CD4-positive, alpha-beta T cell treated with Interleukin-4 for 4 hours (primary cell): ENCODE measurements at places on chromosomes 16 and 17.

DNA sequence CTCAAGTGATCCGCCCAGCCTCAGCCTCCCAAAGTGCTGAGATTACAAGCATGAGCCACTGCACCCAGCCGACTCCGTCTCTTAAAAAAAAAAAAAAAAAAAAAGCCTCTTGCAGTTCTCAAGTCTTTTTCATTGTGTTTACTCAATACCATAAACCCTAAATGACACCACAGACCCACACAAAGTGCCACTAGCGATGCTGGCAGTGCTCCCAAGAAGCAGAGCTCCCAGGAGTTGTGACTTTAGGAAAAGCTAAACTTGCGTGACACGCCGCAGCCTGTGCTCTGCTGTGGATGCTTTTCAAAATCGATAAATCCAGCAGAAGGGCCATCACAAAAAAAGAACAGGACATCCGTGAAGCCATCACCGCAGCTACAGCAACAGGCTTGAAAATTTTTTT lies 114.7 kb downstream of the ANKRD11 start:
- DNase-seq: no peak

DNA sequence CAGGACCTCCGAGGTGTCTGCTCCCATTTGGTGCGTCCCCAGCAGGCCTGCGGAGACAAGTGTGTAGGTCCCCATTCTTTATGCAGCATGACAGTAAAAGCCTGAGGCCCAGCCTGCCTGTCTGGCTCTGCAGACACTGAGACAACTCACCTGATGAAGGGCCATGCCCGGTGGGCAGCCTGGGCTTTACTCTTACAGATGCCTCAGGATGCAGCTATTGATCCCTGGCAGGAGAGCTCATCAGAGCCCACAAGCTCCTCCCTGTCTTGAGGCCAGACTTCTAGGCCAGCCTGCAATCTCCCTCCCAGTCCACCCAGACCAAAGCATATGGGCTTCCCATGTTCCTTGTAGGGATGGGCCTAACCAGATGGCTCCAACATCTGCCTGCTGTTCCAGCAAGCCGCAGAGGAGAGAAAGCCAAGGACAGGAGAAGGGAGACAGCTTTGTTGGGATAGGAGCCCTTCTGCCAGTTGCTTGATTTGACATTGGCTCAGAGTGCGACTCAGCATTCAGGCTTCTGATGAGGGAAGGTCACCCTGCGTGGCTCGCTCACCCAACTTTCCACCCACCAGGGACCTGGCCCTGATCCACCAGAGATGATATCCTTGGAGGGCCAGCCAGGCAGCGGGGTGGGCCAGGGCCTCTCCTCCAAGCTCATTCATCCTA lies 87.5 kb downstream of the SOCS1 start:
- DNase-seq: no peak

DNA sequence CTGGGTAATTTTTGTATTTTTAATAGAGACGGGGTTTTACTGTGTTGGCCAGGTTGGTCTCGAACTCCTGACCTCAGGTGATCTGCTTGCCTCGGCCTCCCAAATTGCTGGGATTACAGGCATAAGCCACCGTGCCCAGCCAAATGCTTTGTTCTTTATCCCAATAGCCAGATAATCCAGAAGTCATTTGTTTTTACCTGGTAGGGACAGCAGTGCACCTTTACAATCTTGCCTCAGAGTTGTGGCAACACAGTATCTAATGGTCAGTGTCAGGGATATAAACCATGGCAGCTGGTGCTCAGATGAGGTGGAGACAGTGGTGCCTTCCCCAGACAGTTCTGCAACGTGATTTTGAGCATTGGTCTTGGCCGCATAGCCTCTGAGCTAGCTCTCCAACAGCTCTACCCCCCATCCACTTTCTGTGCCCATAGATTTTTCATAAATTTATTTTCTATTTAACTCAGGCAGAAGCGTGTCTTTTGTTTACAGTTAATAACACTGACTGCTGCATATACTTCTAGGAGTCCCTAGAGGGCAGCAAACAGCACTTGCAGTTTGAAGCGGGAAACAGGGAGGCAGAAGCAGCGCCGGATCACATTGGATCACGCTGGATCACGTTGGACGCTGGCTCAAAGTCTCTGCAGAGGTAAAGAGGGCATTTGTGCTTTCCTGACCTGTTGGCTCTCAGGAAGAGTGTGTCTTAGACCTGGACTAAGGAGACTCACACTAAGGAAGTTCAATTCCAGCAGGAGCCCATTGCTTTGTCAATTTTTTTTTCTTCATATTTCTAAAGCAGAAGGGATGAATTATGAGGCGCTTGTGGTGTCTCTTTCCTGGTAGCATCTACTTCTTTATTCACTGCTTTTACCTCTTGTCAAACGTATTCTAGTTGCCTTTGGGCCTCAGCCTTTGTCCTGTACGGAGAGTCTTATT lies 5.1 kb upstream of the GGT6 start:
- peak; percentile 68 for DNase-seq

- DNase-seq: no peak
Observed at GRCh38 chr17:74241431-74241830, 28.1 kb downstream of the TTYH2 start.

GRCh38 chr17:42537156-42537805 lies 1.2 kb downstream of the NAGLU start:
- no peak for DNase-seq

DNA sequence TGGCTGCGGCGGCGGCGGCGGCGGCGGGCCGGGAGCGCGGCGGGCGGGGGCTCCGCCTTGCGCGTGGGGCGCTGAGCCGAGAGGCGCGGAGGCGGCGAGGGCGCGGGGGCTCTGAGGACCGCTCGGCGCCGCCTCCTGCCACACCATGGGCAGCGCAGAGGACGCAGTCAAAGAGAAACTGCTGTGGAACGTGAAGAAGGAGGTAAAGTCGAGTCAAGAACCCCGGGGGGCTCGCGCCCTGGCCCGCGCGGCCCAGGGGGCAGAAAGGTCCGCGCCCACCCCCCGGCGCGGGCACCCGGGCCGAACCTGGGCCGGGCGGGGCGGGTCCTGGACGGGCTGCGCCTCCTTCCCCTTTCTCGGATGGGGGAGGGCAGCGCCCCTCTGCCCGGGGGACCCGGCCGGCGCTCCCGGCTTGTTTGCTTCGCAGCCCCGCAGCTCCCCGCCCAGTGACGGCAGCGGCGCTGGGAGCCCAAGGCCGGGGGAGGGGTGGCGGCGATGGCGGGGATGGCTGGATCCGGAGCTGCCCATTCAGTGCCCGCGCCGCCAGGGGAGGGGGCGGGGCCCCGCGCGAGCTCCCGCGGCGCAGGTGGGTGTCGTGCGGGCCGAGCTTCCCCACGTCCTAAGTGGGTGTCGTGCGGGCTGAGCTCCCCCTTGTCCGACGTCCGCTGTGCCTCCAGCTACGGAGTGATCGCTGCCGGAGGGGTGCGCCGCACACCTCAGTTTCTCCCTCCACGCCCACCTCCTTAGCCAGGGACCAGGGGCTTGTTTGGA lies 428 bp downstream of the SGSM2 start:
- DNase-seq: peak; percentile 28

GRCh38 chr17:39173526-39174274 lies 7.7 kb upstream of the ARL5C start:
- no peak for DNase-seq

GRCh38 chr17:75130632-75131277 lies 787 bp downstream of the NT5C start:
- peak; percentile 49 for DNase-seq

DNA sequence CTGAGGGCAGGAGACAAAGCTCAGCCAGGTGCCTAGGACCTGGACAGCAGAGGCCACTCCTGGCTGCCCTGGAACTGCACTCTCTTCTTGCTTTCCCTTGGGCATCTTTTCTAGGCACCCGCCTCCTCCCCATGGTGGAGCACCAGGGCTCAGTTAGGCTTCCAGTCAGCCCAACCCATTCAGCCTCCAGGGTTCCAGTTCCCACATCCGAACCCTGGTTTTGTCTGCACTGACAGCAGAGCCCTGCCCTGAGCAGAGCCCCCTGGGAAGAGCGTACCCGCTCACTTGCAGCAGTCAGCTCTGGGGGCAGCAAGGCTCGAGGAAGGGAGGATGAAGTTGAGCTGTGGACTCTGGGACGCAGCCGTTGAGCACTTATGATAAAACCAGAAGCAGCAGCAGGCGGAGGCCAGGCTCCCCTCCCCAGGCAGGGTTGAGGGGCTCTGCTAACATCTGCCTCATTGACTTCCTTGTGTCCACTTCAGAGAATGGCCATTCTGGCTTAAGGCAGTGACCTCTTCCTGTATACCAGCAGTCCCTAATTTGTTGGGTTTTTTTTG lies 213.2 kb downstream of the NTN1 start:
- no peak for DNase-seq

DNA sequence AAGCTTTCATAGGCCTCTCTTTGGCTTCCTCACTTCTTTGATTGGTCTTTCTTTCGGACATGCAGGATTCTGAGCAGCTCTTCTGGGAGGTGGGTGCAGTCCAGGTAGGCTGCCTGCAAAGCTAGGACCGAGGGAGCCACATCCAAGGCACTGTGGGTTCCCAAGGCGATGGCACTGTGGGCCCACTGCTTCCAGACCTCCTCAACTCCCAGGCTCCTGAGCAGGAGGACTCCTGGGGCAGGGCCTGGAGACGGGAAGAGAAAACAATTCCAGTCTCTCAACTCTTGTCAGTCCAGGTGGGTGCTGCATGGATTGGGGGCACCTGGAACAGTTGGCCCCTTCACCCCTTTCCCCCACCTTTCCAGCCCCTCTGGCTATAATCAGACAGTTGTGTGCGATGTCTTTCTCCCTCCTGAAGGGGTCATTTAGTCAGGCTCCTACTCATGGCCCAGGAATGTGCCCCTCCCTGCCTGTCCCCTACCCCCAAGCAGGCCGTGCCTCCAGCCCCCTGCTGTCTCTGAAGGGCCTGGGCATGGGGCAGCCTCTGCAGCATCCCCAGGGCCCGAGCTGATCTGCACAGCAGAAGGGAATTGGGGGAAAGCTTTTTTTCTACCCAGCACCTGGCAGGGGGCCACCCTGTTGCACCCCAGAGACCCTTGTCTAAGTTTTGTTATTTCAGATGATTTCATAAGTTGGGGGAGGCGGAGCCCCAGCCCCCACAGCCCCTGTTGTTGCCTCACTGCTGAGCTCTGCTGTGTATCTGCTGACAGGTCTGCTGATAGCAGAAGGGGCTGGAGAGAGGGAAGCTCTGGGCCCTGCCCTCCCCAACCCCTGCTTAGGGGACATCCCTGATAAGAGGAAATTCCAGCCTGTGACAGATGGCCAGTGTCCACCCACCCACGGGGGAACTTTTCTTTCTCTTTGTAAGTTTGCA lies 330.3 kb downstream of the SEC14L1 start:
- DNase-seq: no peak

- no peak for DNase-seq
Observed at GRCh38 chr16:55492756-55493380, 13.9 kb downstream of the MMP2 start.

DNA sequence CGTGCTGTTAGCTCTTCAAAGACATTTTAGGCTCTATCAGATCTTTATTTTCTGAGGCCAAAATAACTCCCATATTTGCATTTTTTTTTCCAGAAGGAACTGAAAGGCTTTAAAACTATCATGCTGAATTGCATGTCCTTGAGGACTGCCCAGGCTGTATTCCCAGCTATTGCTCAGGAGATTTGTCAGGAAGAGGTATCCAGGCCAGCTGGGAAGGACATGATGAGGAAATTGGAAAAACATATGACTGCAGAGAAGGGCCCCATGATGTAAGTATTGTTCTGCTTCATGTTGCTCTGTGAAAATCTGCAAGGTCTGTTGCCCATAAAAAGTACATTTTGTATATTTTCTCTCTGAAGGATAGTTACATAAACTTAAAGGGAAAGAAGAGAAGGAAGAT lies 5.7 kb downstream of the CDC6 start:
- DNase-seq: no peak

- no peak for DNase-seq
Observed at GRCh38 chr17:20066253-20066652, 57.1 kb downstream of the SPECC1 start.

GRCh38 chr16:84484579-84485254 lies 19.7 kb downstream of the MEAK7 start:
- no peak for DNase-seq

- no peak for DNase-seq
Observed at GRCh38 chr16:1125471-1125870, 27.4 kb upstream of the CACNA1H start.

DNA sequence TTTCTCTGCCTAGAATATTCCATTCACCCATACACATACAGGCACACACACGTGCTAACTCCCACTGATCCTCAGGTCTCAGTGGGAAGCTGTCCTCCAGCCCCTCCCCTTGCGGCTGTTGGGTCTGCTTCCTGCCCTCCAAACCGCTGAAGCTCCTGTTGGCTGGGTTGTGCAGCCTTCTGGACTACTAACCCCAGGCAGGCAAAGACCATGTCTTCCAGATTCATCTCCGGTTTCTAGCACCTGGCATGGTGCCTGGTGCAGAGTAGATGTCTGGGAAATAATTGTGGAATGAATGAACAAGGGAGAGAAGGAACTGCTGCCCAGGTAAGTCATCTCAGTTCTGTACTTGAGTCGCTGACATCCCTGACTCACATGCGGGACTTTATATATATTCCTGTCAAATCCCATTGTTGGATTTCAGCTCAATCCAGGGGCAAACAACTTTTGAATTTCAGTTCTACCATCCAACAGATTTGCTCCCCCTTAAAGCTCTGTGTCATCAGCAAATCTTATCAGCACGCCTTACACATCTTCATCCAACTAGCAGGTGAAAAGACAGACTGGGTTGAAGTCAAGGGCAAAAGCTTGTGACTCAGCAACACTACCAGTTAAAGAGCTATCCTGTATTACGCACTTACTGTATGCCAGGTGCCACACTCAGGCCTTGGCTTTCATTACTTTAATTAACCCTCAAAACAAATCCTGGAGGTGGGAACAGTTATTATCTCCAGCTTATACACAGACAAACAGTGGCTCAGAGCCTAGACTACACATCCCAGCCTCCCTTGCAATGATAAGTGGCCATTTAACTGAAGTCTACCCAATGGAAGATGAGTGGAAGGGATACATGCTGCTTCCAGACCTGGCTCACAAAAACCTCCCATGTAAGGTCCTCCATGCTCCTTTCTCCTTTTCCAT lies 51.1 kb downstream of the SRCIN1 start:
- DNase-seq: no peak

DNA sequence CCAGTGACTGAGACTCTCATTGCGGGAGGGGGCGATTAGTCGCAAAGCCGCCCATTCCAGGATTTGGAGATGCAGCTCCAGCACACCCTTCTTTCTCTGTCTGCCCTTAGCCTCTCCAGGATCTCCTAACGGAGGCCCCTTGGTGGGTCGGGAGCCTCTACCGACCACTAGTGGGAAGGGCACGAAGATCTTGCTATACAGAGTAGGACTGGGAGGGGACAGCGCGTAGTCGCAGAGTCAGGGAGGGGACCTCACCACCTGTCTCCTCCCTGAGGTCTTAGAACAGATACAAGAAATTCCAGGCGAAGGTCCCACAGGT lies 588 bp upstream of the SMTNL2 start:
- DNase-seq: no peak

GRCh38 chr17:35130392-35130791 lies 9.0 kb downstream of the FNDC8 start:
- no peak for DNase-seq

DNA sequence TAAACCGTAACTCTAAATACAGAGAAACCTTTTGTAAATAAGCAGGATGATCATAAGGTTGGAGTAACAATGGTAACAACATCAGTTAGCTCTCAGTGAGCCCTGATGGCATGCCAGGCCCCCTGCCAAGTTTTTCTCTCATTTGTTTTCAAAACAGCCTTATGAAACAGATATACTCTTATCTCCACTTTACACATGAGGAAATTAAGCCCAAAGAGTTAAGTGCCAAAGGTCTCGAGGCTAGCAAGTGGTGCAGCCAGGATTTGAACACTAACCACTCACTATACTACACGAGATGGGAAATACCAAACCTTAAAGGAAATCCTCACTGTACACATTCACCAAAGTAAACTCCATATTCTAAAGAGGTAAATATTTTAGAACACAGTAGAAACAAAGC lies 15.0 kb downstream of the USP31 start:
- DNase-seq: no peak
